ENCODE measurements at places on chromosomes 7 and 10.

- H3K4me1 ChIP-seq, result peaks cover 14% of the 10 kb centered on the region
- H3K4me3 ChIP-seq, result no peak overlapping the region
- no peak overlapping the region for H3K27ac ChIP-seq
- ATAC-seq, result no peak
- H3K36me3 ChIP-seq, result no peaks in the 10 kb centered on the region
- H3K27me3 ChIP-seq, result no peaks in the 10 kb centered on the region
Measured at GRCh38 chr7:126495001-126495400, 757.7 kb downstream of the GRM8 start.

DNA sequence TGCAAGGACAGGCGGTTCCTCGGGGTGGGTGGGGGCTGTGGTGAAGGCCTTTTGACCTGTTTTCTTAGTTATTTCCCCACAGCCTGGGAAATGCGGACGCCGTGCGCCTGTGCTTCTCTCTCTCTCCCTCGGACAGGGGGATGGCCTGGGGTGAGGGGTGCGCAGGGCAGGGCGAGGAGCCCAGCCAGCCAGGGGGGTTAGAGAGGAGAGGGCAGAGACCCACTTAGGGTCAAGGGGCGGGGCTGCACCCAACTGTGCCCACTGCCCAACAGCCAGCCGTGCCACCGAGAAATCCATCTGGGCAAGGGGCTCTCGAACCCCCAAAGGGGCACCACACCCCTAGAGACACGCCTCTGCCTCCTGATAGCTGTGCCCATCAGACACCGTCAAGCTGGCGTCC lies 53.8 kb downstream of the DPYSL4 start:
- H3K27ac ChIP-seq, result no peak overlapping the region
- H3K4me1 ChIP-seq, result no peaks in the 10 kb centered on the region
- no peaks in the 10 kb centered on the region for H3K27me3 ChIP-seq
- no peak overlapping the region for H3K4me3 ChIP-seq
- H3K36me3 ChIP-seq, result no peaks in the 10 kb centered on the region

DNA sequence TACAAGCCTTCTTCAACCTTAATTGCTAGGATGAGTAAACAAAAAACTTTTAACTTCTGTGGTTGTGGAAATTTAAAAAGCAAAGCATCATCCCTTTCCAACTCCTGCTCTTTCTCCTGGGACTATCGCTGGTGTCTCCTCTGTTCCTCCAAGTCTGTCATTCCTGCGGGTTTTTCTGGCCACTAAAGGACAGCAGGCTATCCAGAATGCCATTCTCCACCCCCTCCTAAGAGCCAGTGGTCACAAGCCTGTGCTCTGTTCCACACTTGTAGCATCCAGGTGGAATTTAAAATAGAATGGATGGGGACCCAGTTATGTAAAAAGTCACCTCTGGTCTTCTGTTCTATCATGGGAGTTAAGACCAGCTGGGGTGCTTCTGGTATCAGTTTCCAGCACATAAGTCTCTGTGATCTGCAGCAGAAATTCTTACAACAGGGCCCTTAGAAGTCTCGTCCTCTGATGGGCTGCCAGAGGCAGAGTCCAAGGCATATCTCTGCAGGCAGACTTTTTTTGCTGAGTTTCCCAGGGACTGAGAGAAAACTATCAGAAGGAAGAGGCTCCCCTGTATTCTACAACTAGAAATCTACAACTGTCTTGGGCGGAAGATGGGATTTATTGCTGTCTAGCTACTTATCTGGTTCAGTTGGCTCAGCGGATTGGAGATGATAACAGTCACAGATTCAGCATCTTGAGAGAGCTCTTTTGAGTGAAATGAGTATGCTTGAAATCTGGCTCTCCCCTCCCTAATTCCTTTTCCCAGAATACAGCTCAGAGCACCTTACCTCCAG lies 5.1 kb upstream of the WNT16 start:
- ATAC-seq, result no peak
- no peaks in the 10 kb centered on the region for H3K4me1 ChIP-seq
- H3K36me3 ChIP-seq, result no peaks in the 10 kb centered on the region
- peaks cover 15% of the 10 kb centered on the region for H3K27me3 ChIP-seq

GRCh38 chr7:20323595-20323994 lies 7.1 kb upstream of the ITGB8 start:
- no peak overlapping the region for H3K27ac ChIP-seq
- H3K36me3 ChIP-seq, result no peaks in the 10 kb centered on the region
- no peak overlapping the region for H3K4me3 ChIP-seq
- no peak for ATAC-seq
- no peaks in the 10 kb centered on the region for H3K27me3 ChIP-seq

GRCh38 chr10:124259139-124259825 lies 159.4 kb downstream of the OAT start:
- no peak overlapping the region for H3K4me3 ChIP-seq
- ATAC-seq, result no peak
- H3K27me3 ChIP-seq, result no peaks in the 10 kb centered on the region
- H3K4me1 ChIP-seq, result no peaks in the 10 kb centered on the region
- H3K27ac ChIP-seq, result no peak overlapping the region

DNA sequence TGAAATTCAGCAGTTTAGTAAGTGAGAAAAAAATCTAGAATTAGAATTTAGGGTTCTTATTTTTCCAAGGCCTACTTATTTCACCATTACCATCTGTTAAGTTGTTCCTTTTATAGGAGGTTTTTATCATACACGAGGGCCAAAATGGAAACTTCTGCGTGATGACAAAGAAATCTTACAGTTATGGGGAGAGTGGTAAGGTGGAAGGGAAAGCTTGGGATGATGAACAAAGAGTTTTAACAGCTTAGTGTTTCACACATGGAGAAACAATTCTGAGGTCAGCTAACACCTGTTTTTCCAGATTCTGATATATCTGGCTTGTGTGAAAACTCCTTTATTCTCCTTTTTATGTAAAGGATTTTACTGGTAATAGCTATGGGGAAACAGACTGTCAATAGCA lies 49.8 kb upstream of the SEMA3C start:
- H3K4me1 ChIP-seq, result no peaks in the 10 kb centered on the region
- no peaks in the 10 kb centered on the region for H3K36me3 ChIP-seq
- no peak overlapping the region for H3K27ac ChIP-seq

GRCh38 chr10:84296091-84296981 lies 32.1 kb upstream of the CCSER2 start:
- peaks cover 20% of the 10 kb centered on the region for H3K27me3 ChIP-seq
- peak; percentile 55 for ATAC-seq
- H3K36me3 ChIP-seq, result no peaks in the 10 kb centered on the region
- no peaks in the 10 kb centered on the region for H3K4me1 ChIP-seq
- H3K4me3 ChIP-seq, result no peak overlapping the region

GRCh38 chr7:23107781-23108180 lies 2.2 kb downstream of the KLHL7 start:
- no peaks in the 10 kb centered on the region for H3K27me3 ChIP-seq
- peaks cover 14% of the 10 kb centered on the region for H3K4me1 ChIP-seq
- H3K4me3 ChIP-seq, result no peak overlapping the region

DNA sequence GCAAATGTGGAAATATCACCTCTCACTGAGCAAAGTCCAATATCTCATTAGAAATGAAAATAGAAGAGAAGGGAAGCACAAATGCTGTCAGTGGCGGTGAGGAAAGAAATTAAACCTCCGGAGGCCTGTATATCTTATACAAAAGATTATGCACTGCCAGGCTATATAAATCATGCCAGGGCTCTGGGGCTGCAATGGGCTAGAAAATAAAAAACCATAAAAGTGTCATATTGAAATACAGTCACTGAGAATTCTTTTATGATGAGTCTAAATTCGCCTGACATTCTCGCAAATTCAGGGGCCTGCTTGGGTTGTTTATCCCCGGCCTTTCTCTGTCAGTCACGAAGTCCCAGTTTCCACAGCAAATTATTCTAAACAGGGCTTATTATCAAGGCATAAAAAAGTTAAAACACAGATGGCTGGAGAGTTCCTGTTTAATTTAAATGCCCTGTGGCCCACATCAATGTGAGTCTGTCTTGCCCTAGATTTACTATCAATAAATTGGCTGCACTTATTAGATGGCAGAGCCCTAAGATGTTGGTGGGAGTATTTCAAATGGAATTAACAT lies 193.8 kb downstream of the SNX10 start:
- no peak for ATAC-seq
- no peaks in the 10 kb centered on the region for H3K36me3 ChIP-seq

GRCh38 chr7:50156163-50156562 lies 63.1 kb upstream of the ZPBP start:
- H3K27ac ChIP-seq, result no peak overlapping the region
- no peaks in the 10 kb centered on the region for H3K4me1 ChIP-seq
- no peaks in the 10 kb centered on the region for H3K36me3 ChIP-seq
- H3K4me3 ChIP-seq, result no peak overlapping the region
- ATAC-seq, result no peak

DNA sequence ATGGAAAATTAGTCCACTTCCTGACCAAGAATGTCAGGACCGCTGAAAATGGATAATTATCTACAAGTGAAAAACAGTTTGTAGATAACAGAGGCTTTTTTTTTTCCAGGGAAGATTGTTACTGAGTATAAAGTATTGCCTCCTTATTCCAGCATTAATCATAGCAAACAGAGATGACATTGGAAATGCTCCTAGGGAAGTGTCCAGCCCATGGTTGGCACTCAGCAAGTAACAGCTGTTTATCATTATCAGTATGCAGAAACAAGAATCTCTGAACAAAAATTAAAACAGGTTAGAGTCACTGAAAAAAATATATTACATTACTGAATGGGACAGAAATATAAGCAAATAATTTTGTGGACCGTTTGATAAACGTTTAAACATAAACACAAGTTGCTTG lies 14.6 kb downstream of the FGL2 start:
- H3K27me3 ChIP-seq, result no peaks in the 10 kb centered on the region
- H3K4me3 ChIP-seq, result no peak overlapping the region
- peak overlapping the region; percentile 51 for H3K27ac ChIP-seq
- peaks cover 9% of the 10 kb centered on the region for H3K4me1 ChIP-seq
- ATAC-seq, result no peak

DNA sequence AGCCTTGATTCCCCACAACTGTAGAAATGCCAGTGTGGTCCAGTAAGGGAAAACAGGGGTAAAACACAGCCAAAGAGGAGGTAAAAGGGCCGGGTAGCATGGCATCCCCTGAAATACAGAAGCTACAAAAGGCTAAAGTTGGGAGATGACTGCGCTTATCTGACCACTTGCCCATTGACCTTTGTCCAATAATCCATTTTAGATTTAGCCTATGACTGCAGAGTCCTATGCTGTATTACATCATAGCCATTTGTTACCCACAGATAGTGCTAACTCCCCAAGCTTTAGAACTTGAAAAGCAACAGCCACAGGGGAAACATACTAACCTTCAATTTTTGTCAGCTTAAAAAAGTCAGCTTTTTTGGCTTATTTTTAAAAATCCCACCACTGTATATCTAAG lies 26.2 kb downstream of the MTPN start:
- H3K27ac ChIP-seq, result no peak overlapping the region
- no peaks in the 10 kb centered on the region for H3K4me1 ChIP-seq
- H3K36me3 ChIP-seq, result peaks cover 39% of the 10 kb centered on the region

DNA sequence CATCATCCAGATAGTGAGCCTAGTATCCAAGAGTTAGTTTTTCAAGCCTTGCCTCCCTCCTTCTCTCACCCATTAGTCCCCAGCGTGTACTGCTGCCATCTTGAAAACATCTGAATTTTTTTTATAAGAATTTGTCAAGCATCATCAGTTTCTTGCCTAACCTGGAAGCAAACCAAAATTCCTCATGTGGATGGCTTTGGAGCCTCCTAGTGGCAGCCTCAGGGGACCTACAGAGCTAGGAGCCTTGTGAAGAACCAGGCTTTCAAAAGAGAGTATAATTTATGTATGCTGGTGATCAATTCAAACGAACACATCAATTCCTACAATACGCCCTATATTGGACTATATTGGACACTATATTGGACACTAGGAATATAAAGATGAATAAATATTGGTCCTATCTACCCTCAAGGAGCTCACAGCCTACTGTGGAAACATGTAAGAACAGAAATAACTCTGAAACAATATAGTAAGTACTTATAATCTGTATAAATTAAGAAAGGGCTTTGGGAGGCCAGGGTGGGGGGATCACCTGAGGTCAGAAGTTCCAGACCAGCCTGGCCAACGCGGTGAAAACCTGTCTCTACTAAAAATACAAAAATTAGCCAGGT lies 63.4 kb downstream of the HPSE2 start:
- no peak overlapping the region for H3K27ac ChIP-seq
- no peaks in the 10 kb centered on the region for H3K36me3 ChIP-seq
- no peaks in the 10 kb centered on the region for H3K27me3 ChIP-seq

- no peak for ATAC-seq
- no peak overlapping the region for H3K4me3 ChIP-seq
- H3K27me3 ChIP-seq, result no peaks in the 10 kb centered on the region
- no peak overlapping the region for H3K27ac ChIP-seq
- peaks cover 6% of the 10 kb centered on the region for H3K36me3 ChIP-seq
Measured at GRCh38 chr7:107387573-107388219, 82.2 kb upstream of the GPR22 start.

- H3K27ac ChIP-seq, result no peak overlapping the region
- no peak overlapping the region for H3K4me3 ChIP-seq
- ATAC-seq, result no peak
- H3K36me3 ChIP-seq, result no peaks in the 10 kb centered on the region
- no peaks in the 10 kb centered on the region for H3K27me3 ChIP-seq
Measured at GRCh38 chr7:121202834-121203233, 126.0 kb upstream of the WNT16 start.

DNA sequence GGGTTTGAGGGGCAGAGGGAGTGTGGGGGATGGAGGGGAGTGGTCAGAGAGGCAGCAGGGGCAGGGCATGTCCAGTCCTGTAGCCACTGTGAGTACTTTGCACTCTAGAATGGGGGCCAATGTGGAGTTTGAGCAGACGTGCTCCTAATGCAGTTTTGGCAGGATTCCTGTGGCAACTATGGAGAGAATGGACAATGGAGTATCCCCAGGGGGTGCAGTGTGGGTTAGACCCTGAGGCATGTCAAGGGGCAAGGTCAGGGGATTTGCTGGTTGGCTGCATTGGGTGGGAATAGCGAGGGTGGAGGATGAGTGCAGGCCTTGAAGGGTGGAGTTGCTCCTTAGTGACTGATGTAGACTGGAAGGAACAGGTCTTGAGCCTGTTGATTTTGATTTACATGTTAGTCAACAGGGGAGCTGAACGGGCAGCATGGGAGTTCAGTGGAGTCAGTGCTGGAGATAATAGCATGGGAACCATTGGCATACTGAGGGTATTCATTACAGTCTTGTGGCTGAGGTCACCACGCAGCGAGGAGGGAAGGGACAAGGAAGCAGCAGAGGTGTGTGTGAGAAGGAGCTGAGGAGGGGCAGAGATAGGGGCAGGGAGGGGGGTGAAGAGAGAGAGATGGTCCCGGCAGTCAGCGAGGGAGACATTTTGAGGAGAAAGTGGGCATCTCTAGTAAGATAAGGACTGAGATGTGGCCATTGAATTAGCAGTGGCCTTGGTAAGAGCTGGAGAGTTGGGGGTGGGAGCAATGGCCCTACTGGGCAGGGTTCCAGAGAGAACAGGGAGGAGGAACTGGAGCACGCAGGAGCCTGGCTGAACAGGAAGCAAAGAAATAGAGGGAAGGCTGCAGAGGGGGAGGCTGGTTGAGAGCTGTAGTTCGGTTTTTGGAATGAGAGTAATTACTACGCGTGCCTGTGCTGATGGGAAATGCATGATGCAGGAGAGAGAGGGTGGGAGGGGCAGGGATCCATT lies 112.7 kb downstream of the CCNY start:
- ATAC-seq, result no peak
- H3K36me3 ChIP-seq, result no peaks in the 10 kb centered on the region
- no peaks in the 10 kb centered on the region for H3K27me3 ChIP-seq

GRCh38 chr10:21281765-21282484 lies 243.6 kb downstream of the SKIDA1 start:
- no peak overlapping the region for H3K27ac ChIP-seq
- H3K36me3 ChIP-seq, result no peaks in the 10 kb centered on the region
- ATAC-seq, result no peak
- no peak overlapping the region for H3K4me3 ChIP-seq

GRCh38 chr10:4780091-4780490 lies 45.9 kb upstream of the AKR1E2 start:
- H3K36me3 ChIP-seq, result no peaks in the 10 kb centered on the region
- no peak overlapping the region for H3K4me3 ChIP-seq
- no peak for ATAC-seq
- no peaks in the 10 kb centered on the region for H3K27me3 ChIP-seq
- no peaks in the 10 kb centered on the region for H3K4me1 ChIP-seq

Measured in gastroesophageal sphincter (tissue), 4 donors.